Stimulated activated CD8-positive, alpha-beta memory T cell treated with anti-CD3 and anti-CD28 coated beads, Interleukin-4, amount 100 ng/mL, for 4 hours (primary cell): ENCODE measurements at places on chromosomes 7 and 10.
A peak's percentile ranks its signal among the peaks of the same experiment; 100 is the strongest.

- DNase-seq = no peak
These were observed 930 bp downstream of the GIMAP6 start for GRCh38 chr7:150631084-150631826.

GRCh38 chr10:60717852-60718251, 60.4 kb upstream of the CDK1 start:
- no peak for DNase-seq

DNA sequence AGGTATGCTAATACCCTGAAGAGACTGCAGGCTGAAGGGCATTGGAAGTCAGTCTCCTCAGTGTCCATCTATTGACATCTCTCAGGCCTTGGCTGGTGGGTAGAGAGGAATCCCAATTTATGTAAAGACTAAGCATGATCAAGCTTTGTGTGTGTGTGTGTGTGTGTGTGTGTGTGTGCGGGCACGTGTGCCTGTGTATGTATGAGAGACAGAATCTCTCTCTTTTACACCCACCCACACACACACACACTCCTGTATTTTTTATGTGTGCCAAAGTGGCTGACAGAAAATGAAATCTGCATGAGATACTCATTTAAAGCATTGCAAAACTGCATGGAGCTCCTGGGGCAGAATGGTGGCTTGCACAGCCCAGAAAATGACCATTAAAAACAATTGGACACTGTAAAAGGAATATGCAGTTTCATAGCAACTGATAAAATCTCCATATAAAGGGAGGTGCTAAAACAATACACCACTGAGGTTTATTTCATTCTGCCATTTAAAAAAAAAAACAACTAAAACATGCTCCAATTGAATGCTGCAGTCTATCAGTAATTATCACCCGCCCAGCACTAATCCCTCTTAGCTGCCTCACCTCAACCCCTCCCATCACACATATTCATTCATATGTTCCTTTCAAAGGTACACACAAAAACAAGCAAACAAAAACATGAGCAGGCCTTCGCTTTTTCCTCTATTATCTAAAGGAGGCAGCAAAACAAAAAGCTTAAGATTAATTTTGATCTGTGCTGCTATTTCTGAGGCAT, 385.0 kb downstream of the KCNMA1 start:
- no peak for DNase-seq

DNA sequence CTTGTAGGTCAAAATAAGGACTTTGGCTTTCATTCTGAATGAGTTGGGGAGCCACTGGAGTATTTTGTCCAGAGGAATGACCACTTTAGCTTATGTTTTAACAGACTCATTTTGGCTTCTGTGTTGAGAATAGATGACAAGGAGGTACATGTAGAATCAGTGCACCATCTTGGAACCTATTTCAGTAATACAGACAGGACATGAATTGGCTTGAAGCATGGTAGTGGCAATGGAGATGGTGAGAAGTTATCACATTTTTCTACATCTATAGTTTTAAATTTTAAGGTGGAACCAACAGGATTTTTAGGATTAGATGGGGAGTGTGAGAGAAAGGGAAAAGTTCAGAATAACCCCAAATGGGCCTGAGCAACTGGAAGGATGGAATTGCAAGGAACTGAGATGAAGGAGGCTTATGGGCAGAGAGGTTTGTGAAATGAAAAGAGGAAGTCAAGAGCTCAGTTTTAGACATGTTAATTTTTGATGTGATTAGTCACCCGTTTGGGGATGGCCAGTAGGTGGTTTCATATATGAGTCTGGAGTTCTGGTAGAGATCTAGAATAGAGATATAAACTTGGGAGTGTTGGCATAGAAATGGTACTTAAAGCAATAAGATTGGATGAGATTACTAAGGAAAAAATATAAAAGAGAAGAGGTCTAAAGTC, 89.2 kb upstream of the JAZF1 start:
- DNase-seq = no peak

DNA sequence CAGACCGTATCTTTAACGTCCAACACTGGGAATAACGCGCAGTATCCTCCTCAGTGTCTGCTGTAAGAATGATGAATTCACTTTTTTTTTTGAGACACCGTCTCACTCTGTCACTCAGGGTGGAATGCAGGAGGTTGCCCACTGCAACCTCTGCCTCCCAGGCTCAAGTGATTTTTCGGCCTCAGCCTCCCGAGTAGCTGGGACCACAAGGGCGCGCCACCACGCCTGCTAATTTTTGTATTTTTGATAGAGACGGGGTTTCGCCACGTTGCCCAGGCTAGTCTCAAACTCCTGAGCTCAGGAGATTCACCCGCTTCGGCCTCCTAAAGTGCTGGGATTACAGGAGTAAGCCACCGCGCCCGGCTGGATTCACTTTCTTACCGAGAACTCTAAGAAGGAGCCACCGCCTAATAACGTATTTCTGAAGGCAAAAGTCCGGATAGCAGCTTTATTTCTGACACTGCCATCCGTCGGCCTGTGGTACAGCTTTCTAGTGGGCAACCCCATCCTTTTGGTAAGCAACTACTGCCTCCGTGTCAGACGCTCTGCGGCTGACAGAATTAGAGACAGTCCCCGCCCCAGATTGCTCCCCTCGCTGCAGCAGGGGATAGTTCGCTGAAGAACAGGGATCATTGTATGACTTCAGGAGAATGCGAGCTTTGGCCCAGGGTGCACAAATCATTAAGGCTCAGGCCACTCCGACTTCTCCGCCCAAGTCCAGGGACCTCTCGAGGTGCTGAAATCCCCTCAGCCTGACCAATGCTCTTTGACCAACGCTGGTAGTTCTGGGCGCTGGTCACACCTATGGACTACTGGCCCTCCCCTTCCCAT, 662 bp downstream of the POLR3A start:
- no peak for DNase-seq

- DNase-seq = no peak
These were observed 15.7 kb downstream of the SEPTIN7 start for GRCh38 chr7:35816514-35816913.

- DNase-seq = no peak
These were observed 61.8 kb upstream of the EEPD1 start for GRCh38 chr7:36090976-36091873.

GRCh38 chr10:73998929-73999691, 1.2 kb downstream of the VCL start:
- DNase-seq = no peak

DNA sequence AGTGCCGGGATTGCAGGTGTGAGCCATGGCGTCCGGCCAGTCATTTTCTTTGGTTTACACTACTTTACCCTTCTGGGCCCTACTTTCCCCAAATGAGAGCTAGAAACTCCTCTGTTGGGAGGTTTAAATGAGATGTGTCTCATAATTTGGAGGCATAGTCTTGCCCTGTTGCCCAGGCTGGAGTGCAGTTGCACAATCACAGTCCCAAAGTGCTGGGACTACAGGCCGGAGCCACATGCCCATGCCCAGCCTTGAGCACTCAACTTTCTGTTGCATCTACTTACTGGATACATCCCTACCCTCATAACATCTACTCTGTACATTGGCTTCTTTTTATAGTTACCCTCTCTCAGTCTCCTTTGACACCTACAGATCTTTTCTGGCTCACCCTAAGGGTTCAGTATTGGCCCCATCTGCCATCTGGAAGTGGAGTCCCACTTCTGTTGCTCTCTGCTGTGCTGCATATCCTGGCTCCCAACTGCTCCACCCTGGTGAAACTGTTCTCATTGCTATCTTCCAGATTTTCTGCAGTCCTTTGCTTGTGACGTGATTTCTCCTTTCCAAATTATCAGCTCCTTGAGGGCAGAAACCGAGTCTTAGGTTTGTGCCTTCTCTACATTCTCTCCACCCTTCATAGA, 8.4 kb downstream of the EIF4H start:
- no peak for DNase-seq

- DNase-seq = no peak
These were observed 23.2 kb upstream of the FGL2 start for GRCh38 chr7:77222819-77223218.

DNA sequence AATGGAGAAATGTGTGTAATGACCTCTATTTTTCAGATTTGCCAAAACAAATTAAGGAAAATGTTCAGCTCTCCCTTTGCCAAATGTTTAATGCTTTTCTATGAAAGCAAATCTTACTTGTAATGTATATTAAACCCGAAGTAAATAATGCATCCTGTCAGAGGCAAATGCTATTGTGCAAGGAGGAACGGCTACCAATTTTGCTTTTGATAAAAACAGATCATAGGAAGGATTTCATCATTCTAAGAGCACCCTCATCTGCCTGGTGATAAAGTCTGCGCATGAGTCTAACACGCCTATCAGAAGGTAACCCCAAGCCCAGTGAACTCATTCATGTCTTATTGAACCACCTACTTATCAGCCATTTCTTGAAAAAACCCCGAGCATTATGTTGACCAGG, 412.4 kb upstream of the MKI67 start:
- no peak for DNase-seq

DNA sequence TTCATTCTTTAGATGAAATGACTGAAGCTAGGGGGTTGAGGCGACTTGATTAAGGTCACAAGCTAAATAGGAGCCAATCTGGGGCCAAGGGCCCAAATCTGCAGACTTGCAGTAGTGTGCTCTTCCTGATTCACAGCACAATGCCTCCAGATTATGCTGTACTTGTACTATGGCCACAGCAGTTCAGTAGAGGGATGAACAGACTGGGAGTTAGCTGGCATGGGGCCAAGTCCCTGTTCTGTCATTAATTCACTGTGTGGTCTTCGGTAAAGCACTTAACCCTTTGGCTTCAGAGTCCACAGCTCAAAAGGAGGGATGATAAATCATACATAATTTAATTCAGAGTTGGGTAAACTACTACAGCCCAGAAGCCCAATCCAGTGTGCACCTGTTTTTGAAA, 196.8 kb downstream of the XPNPEP1 start:
- no peak for DNase-seq

DNA sequence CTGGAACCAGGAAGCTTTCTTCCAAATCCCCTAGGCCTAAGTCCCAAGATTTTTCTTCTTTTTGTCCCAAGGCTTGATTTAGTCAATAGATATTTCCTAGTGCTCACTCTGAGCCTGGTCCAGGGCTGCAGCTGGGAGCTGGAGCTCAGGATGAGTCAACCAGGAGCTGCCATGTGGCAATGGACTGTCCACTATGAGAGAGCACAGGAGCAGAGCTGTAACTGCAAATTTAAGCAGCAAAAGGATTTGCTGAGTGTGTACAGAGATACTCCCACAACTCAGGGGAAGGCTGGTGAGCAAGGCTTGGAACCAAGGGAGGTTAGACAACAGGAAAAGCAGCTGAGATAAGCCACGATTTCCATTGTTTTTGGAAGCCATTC, 92.1 kb upstream of the CXCL12 start:
- no peak for DNase-seq

GRCh38 chr10:75486591-75486990, 55.2 kb downstream of the LRMDA start:
- no peak for DNase-seq

- DNase-seq = no peak
These were observed 156.5 kb downstream of the PRKCQ start for GRCh38 chr10:6423413-6424170.

DNA sequence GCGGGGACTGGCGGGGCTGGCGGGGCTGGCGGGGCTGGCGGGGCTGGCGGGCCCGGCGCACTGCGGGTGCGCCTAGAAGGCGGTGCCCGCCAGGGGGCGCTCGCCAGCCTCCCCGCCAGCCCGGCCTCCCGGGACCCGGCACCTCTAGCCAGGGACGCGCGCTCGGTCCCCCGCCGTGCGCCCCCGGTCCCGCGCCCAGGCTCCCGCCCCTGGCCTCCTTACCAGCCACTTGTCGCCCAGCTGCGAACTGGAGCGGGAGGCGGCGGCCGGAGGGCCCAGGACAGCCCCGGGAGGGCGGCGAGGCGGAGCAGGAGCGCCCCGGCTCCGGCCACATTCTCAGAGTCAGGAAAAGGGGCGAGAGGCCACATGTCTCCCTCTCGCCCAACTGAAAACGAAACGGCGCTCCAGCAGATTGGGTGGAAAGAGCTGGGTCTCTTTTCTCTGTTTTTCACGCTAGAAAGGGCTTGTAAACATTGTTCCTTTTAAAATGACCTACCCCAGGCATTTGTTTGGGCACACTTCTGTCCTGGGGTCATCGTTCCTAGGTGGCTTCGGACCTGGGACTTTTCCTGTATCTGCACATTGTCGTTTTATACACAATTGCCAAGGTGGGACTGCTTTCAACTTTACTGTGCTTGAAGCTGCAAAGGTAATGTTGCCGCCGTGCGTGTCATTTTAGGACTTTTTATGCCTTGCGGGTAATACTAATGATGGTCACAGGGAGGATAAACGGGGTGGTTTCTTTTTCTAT, 378 bp upstream of the PRKCQ start:
- DNase-seq = peak; percentile 67

DNA sequence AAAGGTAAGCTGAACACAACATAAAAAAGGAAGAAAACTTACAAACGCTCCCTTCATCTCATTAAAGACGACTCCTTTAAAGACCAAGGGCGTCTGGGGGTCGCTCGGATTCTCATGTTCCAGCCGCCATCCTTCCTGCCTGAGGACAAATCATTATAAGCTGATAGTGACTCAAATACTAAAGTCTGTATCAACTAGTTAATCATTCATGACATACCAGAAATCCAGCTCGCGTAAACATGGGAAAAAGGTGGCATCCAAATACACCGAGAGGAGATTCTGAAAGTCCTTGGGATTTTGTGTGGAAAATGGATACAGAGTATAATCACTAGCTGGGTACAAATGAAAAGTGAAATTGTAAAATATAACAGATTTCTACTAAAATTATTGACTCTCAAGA, 7.4 kb downstream of the PITRM1 start:
- no peak for DNase-seq

GRCh38 chr7:116511552-116512519, 12.3 kb downstream of the CAV2 start:
- no peak for DNase-seq

- no peak for DNase-seq
These were observed 80.0 kb downstream of the MLLT10 start for GRCh38 chr10:21614000-21614399.

- DNase-seq = no peak
These were observed 853.5 kb downstream of the KCNMA1 start for GRCh38 chr10:76784076-76784475.

- no peak for DNase-seq
These were observed 10.3 kb downstream of the HYCC1 start for GRCh38 chr7:23003505-23004246.

DNA sequence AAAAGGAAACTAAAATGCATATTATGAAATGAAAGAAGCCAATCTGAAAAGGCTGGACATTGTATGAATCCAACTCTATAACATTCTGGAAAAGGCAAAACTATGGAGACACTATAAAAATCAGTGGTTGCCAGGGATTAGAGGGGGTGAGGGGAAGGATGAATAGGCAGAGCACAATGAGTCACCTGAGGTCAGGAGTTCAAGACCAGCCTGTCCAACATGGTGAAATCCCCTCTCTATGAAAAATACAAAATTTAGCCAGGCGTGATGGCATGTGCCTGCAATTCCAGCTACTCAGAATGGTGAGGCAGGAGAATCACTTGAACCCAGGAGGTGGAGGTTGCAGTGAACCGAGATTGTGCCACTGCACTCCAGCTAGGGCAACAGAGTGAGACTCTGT, 324.8 kb upstream of the PHYHIPL start:
- no peak for DNase-seq

- DNase-seq = no peak
These were observed 31.0 kb downstream of the PHYH start for GRCh38 chr10:13268841-13269240.
